ENCODE measurements at places on chromosomes 3 and 15.

DNA sequence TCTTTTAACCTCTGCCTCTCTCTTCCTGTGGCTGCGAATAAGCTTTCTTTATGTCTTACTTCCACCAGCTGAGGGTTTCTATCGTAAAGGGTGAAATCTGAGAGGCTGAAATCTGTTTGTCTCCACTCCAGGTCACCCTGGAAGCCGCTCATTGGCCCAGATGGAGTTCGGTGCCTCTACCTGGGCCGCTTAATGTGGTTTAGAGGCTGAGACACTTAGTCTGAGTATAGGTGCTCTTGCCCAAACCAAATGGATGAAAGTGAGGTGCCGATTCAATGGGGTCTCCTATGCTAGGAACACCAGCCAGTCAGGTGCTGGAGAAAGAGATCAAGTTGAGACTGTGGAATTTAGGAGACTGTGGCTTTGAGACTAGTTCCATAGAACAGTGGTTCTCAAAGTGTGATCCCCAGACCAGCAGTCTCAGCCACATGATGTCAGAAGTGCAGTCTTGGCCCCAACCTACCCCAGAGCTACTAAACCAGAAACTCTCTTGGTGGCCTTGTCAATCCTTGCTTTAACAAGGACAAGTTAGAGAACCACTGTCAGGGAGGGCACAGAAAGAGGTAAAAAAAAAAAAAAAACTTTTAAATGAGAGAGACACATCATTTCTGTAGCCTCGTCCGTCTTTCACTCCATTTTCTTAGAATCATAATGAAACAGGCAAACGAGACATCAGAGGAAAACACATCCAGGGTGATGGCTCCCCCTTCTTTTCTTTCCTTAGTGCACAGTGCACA, 54.9 kb upstream of the CCR2 start:
- DNase-seq, result no peak

GRCh38 chr3:10602769-10603768, 97.7 kb upstream of the ATP2B2 start:
- peak; percentile 47 for DNase-seq

GRCh38 chr15:52100807-52101442, 11.7 kb downstream of the BCL2L10 start:
- no peak for DNase-seq

- DNase-seq, result no peak
Measured at GRCh38 chr3:129161860-129162271, 1.0 kb upstream of the ISY1 start.

DNA sequence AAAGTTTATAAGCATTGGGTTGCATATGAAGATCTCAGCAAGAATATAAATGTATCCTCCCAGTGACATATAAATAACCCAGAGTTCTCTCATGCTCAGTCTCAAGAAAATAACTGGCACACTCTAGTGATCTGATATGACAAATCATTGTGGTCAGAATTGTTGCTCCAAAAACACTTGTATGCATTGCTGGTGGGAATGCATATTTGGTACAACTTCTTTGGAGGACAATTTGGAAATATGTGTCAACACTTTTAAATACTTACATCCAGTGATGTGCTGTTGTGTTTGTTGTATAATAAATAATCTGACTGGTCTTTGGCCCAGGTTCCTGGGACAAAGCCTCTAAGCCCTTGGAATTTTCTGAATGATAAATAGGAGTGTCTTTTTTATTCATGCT, 66.7 kb upstream of the STT3B start:
- DNase-seq, result no peak

GRCh38 chr3:123479891-123480290, 31.0 kb upstream of the ADCY5 start:
- no peak for DNase-seq

GRCh38 chr3:167777356-167777755, 41.8 kb downstream of the SERPINI1 start:
- DNase-seq, result no peak

All from stimulated activated CD4-positive, alpha-beta T cell treated with anti-CD3 and anti-CD28 coated beads, Interleukin-15, amount 100 ng/mL, for 48 hours (primary cell).